ENCODE measurements at places on chromosomes 5 and 9.

GRCh38 chr5:3309538-3309937 is 286.1 kb upstream of the IRX1 start:
- no peak for DNase-seq

GRCh38 chr9:18490641-18491370 is 16.9 kb downstream of the ADAMTSL1 start:
- DNase-seq, result no peak

DNA sequence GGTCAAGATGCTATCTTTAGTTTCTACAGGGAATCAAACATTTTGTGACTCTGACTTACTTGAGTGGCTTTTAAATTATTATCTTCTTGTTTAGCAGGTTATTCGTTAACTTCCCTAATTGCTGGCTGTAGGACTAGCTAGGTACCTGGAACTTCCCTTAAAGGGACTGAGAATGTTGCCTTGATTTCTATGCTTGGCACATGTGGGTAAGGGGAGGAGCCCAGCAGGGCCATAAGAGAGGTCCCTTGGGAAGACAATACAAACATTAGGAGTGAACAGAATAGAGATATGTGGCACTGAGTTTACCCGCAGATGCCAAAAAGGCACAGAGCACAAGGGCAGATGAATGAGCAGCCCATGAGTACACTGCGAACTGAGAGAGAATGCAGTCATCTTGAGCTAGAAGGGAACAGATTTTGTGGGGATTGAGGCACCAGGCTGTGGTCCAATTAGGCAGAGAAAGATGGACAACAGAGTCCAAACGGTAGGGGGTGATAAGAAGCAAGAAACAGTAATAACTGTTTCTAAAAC is 9.8 kb downstream of the CKMT2 start:
- no peak for DNase-seq

- DNase-seq, result no peak
These were observed 76.1 kb upstream of the ADAMTS2 start for GRCh38 chr5:179421144-179421901.

DNA sequence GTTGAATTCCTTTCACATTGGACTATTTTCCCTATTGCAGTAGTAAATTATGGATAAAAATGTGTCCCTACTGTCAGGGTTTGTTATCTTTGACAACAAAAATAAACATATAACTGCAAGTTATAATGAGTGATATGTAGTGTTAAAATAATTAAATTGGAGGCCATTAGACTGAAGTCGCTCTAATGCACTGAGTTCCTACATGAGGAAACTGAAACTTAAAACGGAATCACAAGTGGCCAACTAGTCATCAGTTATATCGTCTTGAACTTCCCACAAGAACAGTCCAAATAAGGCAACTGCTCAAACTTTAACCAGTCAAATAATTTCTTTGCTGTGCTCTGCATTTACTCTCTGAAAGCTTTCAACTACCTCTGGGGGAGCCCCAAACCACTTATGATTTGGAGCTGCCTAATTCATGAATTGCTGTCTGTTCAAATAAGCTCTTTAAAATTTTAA is 2.1 kb upstream of the IFT74 start:
- no peak for DNase-seq

GRCh38 chr9:127065592-127065991 is 56.8 kb downstream of the ANGPTL2 start:
- no peak for DNase-seq

- no peak for DNase-seq
These were observed 95.0 kb downstream of the C5orf15 start for GRCh38 chr5:133873449-133873848.

GRCh38 chr5:133582971-133583370 is 29.4 kb downstream of the FSTL4 start:
- no peak for DNase-seq

DNA sequence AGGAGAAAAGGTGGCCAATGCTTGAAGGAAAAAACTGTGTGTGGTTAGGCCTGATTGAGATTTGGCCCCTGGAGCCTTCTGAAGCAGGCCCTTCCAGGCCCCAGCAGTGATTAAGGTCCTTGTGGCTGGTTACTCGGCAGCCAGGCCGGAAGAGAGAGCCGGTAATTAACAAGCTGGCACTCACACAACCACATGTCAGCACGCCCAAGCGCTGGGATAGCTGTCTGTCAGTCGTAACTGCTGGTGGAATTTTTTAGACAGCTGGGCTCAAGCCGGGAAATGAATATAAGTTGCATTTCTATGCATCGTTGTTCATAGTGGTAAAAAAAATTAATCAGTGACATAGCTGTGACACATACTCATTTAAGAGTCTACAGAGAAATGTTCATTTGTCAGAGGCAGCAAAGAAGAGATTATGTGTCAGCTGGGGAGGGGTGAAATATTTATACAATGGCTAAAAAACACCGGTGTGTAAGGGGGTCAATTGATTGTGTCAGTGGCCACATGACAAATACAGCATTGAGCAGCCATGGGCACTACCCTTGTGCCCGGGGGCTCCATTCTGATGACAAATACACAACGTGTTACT is 13.7 kb upstream of the ARAP3 start:
- no peak for DNase-seq

DNA sequence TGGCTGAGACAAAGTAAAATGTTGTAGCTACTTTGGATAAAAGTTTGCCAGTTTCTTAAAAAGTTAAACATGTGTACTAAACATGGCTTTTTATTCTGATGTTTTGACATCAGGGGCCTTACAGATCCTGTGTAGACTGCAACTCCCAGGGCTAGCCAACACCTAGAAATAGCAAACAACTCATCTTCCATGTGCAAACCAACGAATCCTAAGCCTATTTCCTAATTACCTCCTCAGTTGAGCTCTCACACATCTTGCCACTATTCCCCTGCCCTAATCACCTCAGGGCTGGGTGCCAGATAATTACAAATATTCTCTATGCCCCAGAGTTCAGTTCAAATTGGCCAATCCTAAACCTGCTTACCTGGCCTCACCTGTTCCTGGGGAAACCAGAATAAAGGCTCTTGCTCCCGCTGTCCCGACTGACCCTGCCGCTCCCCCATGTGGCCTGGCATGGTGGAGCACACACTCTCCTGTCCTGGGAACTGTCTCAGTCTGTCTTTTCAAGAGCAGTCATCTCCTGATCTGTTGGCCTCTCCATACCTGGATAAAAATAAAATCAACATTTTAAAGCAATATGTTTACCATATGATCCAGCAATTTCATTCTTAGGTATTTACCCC is 37.1 kb upstream of the FAM169A start:
- DNase-seq, result no peak

DNA sequence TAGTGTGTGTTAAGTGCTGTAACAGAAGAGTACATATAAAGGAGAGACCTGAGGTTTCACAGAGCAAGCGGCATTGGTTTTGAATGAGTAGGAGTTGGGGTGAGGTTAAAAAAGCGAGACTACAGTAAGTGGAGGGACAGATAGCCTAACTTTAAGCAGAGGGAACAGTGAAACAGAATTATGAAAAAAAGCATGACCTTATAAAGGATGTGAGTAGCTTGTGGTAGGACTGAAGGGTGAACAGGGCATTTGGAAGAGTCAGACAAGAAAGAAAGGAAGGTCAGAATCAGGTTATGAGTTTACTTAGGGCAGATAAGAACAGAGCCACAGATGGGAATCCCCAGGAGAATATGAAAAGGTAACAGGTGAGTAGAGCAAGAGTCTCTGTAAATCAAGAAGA is 22.5 kb downstream of the MSANTD3 start:
- no peak for DNase-seq

DNA sequence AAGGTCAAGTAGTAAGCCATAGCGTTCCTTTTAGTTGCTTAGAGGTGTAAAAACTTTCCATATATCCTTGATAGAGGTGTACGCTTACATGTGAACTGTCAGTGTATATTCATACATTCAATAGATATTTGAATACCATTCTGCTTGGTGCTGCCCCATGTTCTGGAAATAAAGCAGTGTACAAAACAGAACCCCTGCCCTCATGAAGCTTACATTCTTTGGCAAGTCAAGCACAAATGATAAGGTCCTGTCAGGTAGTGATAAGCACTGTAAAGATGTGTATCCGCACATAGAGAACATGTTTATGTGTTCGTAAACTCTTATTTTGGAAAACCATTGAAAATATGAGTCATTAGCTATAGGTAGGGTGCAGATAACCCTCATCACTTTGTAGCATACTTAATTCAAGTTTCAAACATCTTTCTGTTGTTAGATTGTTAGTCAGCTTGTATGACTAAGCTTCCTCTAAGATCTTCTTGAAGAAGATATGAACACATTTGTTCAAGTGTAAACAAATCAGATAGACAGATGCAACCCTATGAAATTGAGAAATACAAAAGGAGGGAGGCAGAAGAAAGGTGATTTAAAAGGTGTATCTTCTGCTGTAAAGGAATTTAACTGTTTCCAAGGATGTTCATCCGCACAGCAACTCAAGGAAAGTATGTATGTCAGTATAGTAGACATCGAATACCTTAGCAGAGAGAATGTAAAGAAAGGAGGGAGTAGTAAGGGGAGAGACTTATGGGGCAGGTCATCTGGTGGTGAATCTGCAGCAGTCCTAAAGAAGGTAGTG is 1.6 kb downstream of the GTF3C4 start:
- DNase-seq, result no peak

Measured in caudate nucleus (tissue), 63 donors.